ENCODE measurements at places on chromosomes 11 and 22.

- peak; percentile 81 for DNase-seq
These were observed 8.5 kb upstream of the NAALADL1 start for GRCh38 chr11:65066805-65067291.

DNA sequence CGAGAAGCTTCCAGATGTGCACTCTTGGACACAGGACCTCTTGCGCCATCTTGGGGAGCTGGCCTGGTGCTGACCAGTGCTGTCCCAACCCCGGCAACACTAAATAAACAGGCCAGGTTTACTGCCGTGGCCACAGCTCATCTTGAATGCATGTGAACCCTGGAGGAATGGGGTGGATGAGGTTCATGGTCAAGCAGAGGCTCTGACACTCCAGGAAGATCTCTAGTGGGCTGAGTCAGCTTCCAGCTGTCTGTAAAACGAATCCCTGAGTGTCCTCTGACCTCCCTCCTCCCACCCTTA is 51.8 kb downstream of the ALX4 start:
- DNase-seq: no peak

DNA sequence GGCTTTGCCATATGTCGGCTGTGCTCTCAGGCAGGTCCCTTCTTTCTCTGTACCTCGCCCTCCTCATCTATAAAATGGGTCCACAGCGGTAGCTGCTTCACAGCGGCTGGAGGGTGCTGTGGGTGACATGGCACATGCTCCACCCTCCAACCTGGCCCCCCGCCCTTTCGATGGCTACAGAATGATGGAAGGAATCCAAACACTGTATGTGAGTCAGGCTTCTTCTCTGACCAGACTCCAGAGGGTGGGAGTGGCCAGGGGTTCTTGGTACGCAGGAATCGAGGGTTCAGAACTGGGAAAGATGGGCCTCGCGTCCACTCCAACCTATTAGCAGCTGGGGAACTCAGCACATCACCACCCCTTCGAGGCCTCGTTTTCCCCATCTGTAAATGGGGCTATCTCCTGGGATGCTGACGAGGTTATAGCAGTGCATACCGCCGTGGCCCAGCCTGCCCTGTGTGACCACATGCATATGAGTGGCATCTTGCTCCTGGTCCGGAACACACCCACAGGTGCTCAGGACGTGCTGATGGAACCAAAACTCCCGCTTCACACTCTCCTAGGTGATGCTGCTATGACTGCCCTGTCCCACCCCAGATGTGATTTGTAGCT is 26.4 kb downstream of the MN1 start:
- DNase-seq: no peak

DNA sequence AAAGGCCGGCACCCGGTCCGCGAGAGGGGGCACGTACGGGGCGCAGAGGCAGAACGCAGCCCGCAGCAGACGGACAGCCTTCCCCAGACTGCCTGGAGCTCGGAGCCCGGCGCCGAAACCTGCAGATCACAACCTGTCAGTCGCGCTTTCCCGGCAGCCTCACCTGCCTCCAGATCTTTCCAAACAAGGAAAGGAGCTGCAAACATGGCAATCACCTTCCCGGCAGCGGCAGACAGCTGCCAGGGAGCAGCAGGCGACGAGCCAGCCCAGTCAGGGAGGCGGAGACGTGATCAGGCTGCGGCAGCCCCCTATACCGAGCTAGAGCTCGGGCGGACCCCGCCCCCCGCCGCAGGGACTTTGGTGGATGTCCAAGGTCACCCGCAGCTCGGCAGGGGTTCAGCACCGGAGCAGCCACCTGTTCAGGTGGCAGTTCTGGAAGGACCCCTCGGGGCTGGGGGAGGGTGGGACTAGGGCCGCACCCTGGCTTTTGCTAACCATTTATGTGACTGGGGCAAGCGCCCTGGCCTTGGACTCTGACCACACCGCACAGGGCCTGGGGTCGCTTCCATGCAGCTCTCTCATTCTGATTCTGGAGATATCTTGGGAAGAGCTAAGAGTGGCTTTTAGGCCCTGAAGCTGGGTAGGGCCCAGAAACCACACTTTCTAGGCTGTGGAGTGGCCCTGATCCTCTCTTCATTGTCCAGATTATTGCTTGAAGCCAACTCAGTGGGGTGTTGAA is 143.8 kb downstream of the NECTIN1 start:
- no peak for DNase-seq

GRCh38 chr11:69771466-69771865 is 3.7 kb downstream of the FGF4 start:
- DNase-seq: no peak

DNA sequence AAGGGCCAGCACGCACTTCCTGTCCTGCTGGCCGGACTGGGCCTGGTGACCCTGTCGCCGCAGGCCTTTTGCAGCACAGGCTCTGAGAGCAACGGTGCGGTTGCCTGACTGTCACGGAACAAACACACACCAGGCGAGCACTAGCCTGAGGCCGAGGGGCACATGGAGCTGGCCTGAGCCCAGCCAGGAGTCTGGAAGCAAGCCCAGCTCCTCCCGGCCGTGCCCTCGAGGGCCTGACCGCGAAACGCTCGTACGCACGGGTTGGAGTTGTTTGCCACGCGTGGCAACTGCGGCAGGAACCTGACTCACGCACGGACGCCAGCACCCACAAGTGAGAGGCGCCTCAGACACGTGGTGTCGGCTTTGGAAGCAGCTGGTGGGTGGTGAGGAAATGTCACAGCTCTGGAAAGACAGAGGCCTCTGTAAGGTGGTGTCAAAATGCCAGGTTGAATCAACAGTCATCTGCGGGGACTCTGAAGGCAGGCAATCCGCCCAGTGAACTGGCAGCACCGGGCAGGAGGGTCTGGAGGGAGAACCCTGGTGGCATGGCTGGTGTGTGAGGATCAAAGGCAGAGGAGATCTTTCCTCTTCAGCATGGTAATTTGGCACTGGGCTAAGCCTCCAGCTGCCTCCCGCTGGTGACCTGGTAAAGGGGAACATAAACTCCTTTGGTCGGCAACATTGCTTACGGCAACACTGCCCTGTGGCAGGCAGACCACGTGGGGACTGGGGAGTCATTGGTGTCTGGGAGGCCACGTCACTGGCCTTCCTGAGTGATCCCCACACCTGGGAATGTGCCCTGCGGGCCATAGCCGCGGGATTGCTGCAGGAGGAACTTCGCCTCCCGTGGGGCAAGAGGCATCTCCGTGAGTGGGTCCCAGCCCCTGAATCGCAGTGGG is 15.3 kb upstream of the IL17REL start:
- no peak for DNase-seq

DNA sequence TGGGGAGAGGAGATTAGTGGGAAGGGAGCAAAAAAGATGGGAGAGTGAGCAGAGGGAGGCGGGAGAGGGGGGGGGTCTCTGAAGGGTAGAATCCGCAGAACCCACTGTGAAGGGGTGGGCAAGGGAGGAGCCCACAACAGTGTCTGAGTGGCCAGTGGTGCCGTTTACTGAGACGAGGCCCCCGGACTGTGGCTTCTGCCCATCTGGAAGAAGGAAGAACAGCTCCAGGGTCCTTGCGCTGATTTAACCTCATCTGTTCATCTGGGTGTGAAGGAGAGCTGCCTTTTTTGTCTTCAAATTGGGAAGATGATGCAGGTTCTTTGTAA is 45.7 kb upstream of the ANO1 start:
- DNase-seq: no peak

- DNase-seq: no peak
These were observed 3.1 kb downstream of the CDC42EP1 start for GRCh38 chr22:37563153-37564081.

- DNase-seq: no peak
These were observed 14.4 kb downstream of the POU2AF2 start for GRCh38 chr11:111259896-111260295.

DNA sequence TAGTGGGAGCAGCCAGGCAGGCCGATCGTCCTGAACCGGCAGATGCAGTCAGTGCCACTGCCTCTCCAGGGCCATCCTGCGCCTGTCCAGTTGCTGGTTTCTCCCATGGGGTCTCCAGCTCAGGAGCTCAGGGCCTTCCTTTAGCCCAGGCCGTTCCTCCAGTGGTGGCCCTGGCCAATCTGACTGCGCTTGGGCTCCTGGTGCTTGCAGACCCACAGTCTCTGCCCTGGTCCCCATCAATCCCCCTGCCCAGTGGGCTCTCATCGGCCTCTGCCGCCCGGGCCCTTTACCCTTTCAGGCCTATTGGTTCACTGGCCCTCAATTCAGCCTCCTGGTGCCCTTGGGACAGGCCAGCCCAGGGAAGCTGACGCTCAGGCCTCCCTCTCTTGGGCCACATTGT is 29.2 kb upstream of the TSKU start:
- DNase-seq: no peak

- no peak for DNase-seq
These were observed 36.9 kb downstream of the LIF start for GRCh38 chr22:30209642-30210041.

DNA sequence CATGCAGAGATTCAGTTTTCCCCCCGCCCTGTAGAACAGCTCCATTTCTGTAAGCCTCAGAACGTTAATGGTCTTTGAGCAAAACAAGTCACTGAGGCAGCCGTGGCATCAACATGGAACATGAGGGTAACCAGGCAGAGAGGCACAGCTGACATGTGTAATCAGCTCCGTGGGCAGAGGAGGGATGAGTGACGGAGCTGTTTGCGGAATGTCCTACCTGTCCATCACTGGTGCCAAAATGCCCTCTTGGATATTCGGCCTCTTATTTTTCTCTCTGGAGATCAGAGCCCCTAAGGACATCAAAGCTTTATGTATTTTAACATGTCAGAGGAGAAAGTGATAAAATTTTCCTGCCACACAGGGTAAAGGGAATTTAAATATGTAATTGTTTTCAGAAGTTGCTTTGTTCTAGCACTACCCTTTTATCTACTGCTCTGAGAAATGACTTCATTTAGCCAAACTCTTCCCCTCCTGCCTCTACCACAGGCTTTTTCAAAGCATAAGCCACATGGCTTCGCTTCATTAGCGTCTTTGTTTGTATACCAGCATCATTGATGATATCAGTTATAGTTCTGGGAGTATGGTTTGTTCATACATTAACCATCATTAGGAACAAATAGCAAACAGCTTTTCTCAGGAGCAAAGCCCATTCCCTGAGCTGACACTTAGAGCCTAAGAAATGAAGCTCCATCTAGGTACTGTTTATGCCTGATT is 32.9 kb downstream of the C11orf71 start:
- DNase-seq: no peak

- no peak for DNase-seq
These were observed 12.7 kb upstream of the FOLH1 start for GRCh38 chr11:49221112-49221511.

DNA sequence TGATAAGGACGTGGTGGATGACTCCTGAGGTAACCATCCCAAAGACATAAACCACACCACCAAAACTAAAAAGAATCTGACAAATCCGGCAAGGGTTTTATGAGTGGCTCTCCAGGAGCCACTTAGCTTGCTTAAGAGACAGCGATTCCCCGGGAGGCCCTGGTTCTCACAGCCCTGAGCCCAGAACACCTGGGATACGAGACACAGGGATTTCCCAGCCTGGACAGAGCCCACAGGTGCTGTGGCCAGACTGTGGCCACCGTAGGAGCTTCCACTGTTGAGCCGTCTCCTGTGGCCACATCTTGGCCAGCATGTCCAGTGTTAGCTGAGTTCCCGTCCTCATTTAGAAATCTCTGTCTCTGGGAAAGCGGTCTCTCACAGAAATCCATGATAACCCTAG is 71.2 kb upstream of the ASPHD2 start:
- DNase-seq: no peak

GRCh38 chr11:119567688-119568582 is 145.0 kb upstream of the THY1 start:
- DNase-seq: peak; percentile 74

DNA sequence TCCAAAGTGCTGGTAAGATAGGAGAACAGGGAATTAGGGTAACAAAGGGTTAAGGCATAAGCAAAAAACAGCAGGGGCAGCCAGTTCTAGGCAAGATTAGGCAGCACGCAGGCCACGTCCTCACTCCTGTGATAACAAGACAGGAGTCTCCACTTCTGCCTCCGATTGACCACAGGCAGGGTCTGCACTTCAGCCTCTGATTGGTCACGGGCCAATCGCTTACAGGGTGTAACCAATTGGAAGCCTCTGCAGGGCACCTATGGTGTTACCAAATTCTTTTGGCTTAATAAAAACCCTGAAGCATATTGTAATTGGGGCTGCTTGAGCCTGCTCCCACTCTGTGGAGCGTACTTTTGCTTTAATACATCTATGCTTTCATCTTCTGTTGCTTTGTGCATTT is 12.2 kb upstream of the GSTP1 start:
- DNase-seq: no peak

DNA sequence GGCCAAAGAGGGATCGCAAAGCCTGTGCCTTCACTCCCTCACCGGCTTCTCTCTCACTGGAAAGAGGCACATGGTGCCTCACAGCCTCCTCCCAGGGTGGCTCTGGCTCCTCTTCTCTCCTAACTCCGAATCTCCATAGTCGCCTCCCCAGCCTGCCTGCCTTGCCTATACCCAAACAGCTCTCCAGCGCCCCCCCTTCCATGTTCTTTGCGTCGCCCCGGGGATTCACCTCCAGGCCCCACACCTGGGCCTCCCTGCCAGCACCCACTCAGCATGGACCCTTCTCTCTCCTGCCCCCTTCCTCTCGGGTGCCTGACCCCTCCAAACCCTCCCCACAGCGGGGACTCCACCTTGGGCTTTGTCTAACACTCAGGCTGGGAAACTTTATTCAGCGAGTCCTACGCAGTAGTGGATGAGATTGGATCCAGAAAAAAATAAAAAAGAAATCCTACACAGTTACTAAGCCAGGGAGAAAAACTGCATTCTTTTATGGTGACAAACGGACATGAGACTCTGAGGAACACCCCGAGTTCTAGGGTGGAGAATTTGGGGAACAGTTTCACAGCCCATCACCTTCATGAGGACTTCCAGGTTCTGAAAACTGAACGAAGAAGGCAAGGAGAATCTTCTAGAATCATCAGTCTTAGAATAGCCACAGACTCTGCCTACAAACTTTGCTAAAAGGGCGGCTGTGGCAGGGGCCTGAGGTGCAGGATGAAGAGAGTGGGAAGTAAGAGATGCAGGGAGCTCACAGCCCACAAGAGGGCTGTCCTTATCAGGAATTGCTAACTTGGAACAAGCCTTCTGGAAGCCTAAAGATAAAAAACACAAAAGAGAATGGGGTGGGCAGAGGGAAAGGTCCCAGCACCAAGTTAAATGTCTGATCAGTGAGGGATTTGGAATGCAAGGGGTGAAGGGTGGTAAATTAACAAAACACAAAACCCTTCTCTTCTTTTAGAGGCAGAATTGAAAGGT is 5.3 kb downstream of the PPM1F start:
- no peak for DNase-seq

DNA sequence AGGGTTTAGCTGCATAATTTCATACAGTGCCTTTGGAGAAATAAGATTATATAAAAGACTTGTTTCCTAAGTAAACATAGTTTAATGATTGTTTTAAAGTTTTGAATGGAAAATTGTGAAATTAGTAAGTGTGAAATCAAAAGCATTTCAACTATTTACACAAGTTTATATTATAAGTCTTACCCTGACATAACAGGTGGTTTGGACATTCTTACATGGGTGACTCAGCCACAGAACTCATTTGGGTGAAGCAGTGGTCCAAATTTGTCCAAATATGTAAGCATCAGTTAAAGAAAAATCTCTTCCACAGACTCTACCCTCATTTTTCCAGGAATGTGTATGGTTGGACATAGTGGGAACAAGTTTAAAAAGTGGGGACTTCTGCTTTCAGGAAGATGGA is 68.0 kb downstream of the USP47 start:
- DNase-seq: no peak

All from NCI-H1436 treated with DMSO at 0.1 percent for 48 hours (cell line).